Activated B cell treated with CpG ODN at 0.5 μM for 24 hours (primary cell): ENCODE measurements at places on chromosomes 4 and X.

DNA sequence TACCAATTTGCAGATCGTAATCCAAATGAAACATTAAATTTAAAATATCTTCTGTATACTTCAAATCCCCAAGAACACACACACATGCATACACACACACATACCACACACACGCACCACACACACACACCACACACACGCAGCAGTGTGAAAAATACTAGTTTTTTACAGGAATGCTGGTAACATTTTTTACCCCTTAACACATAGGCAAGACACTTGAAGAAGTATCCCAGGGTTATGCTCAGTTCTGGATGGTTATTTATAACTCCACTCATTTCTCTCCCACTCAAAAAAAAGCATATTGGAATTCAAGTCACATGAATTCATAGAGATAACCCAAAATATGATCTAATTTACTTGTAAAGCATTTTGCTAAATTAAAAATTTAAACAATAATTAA is 325.5 kb upstream of the SLC7A11 start:
- DNase-seq, result no peak

DNA sequence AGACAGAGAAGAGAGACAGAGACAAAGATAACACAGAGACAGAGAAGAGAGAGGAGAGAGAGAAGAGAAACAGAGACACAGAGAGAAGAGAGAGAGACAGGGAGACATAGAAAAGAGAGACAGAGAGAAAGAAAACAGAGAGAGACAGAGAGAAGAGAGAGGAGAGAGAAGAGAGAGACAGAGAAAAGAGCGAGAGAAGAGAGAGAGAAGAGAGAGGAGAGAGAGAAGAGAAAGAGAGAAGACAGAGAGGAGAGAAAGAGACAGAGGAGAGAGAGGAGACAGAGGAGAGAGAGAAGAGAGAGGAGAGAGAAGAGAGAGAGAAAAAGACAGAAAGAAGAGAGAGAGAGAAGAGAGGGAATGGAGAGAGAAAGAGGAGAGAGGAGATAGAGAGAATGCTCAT is 601.1 kb upstream of the PRKX start:
- DNase-seq, result no peak

DNA sequence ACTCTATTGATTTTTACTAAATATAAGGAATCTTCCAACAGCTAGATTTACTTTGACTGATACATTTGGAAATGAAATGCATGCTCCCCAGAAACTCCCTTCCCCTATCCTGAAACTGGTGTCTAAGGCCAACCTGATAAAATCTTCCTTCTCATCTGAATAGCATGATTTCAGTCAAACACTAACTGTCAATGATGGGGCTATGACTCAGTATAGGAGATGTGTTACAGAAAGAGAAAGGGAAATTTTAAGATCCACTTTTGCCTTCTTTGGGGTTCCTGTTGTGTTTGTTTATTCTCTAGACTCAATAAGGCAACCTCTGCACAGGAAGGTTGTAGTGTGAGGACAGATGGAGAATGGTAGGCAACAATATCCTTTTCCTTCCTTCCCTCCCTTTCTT is 160.7 kb downstream of the MOSPD2 start:
- no peak for DNase-seq

GRCh38 chrX:115595049-115595448 is 34.1 kb downstream of the PLS3 start:
- no peak for DNase-seq

DNA sequence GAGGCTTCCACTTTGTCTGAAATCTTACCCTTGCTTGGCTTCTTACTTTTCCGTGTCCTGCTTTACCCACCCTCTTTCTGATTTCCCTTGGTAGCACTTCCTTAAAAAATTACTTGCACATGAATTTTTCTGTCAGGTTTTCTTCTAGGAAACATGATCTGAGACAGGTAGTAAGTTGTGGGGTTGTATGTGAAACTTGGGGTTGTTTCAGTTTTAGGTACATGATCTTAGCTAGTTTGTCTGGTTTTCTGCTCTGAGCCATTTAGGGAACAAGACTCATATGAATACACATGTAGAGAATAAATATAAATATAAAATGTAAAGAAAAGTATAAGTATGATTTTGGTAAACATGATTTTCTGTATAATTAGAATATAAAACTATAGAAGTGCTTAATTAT is 17.4 kb upstream of the ARMCX2 start:
- DNase-seq, result no peak

DNA sequence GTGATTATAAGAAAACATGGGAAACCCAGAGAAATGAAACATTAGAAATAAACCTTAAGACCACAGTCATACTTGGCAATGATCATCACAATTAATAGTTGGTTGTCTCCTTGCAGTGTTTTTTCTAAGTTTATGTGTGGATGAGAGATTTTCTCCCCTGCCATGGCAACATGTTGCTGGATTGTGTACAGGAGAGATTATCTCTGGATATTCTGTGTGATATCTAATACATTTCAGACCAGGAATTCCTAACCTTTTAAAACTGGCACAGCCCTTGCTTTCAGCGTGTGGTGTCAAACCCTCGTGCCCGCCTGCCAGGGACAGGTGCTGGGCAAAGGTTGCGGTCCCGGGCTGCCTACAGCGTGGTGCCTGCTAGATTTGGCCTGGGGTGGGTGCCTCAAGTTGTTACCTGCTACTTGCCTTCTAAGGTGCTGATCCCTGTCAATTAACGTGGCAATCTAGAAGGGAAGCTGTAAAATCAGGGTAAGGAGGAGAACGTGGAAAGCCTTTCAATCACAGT is 100.5 kb downstream of the TMEM131L start:
- DNase-seq, result no peak

DNA sequence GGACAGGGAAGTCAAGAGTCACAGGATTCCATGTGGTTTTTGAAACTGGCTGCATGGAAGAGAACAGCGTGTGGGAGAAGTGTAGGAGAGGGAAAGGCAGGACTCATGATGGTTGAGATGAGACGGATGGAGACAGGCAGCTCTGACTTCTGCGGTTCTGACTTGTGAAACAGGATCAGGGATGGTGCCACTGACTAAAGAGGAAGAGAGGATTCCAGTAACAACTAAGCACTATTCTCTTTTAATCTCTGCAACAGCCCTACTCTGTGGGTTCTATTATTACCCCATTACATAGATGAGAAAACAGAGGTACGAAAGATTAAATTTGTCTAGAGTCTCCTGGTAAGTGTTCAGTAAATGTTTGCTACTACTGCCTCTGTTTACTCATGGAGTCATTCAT is 156.3 kb downstream of the CBR4 start:
- no peak for DNase-seq

DNA sequence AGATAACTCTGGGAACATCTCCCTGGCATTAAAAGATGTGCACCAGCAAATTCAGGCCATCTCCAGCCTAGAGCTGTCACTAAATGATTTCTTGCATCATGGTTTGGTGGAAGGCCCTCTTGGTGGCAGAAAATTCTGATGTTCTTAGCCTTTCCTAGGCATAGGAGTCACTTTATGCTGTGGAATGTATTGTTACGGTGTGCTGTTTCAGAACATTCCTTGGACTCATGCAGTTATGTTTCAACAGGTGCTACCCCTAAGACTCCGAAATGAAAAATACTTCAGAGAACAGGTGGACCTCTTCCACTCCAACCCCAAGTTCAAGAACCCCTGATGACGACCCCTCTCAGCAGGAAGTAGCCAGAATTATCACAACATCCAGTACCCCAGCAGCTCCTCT is 20.3 kb upstream of the PAPSS1 start:
- no peak for DNase-seq

GRCh38 chr4:25650311-25650710 is 5.3 kb upstream of the SLC34A2 start:
- no peak for DNase-seq

GRCh38 chr4:109559625-109559982 is 442 bp upstream of the MCUB start:
- peak; percentile 52 for DNase-seq

DNA sequence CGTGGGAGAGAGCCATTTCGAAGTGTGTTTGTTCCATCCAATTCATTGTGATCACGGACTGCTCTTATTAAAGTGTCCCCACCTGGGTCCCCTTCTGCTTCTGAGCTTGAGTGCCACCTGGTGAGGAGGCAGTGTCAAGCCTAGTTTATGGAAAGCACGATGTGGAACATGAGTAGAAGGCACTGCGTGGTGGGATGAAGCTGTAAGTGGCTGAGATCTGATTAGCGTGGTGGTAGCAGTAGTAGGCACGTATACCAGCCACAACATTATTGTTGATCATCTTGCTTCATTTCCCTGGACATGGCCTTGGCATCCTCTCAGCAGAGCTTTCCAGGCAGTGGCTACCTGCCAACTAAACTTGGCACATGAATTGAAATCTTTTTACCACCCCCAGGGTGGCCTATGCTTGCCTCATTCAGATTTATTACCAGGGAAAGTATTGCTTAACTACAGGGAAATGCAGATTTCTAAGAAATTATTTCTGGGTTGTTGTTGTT is 46.4 kb downstream of the GPAT3 start:
- peak; percentile 26 for DNase-seq
